Osteocyte (in vitro differentiated cells): ENCODE measurements at places on chromosomes 1 and 21. TPM values are rescaled to one million over a fixed set of nuclear protein-coding genes. Genes with fewer than 3 reads are reported as not detected.

CNST gene
- total RNA-seq: 26.8 and 32.9 TPM in 2 replicates

DNA sequence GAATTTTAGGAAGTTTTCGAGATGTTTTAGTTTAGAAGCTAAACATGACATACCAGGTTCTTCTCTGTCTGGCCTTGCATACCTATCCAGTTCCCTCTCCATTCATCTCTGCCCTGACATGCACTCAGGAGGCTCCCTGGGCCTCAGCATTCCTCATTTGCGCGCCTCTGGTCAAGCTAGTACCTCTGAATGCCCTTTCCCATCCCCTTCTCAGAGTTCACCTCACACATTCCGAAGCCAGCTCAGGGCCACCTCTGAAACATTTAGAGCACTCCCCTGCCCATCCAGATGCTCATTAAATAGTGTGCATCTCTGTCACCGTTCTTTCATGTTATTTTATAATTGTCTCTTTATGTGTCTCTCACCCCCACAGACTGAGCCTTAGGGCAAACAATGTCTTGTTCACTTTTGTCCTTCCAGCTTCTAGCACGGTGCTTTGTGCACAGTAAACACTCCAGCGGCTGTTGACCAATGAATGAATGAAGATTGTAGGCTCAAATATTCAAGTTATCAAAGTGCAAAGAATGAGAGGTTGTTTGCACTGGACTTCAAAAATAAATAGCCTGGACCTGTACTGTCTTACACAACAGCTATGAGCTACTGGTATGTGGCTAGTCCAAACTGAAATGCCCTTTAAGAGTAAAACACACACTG lies 1.2 kb upstream of the DHCR24 start:
- H3K4me3 ChIP-seq: peak overlapping the region; percentile 86
- no peaks in the 10 kb centered on the region for H3K36me3 ChIP-seq
- H3K27ac ChIP-seq: no peak overlapping the region
- DNase-seq: no peak

A3GALT2 gene
- total RNA-seq: 0.35 TPM in 1 of 2 replicates, not detected in the other

DNA sequence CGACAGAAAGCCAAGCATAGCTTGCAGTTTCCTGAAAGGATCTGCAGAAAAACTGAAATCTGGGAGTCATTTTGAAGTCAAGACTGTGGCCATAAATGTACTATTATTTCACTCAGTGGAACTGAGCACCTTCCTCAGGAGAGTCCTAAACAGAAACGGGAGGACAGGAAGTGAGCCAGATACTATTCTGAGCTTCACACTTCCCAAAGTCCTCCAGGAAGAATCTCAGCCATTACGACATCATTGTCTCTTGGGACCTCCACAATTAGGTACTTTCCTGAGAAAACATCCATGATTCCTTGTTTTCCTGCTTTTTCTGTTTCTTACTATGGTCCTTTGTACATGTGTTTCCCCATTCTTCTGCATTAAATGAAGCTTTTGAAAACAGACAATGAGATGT lies 299.2 kb upstream of the USP25 start:
- no peaks in the 10 kb centered on the region for H3K4me1 ChIP-seq
- no peak overlapping the region for H3K27ac ChIP-seq
- H3K4me3 ChIP-seq: no peak overlapping the region
- no peak for DNase-seq

AKR7A3 gene
- total RNA-seq: 1.5 and 2.1 TPM in 2 replicates
